CD4-positive, CD25-positive, alpha-beta regulatory T cell (primary cell): ENCODE measurements at places on chromosomes 2 and 18. TPM values are rescaled to one million over a fixed set of nuclear protein-coding genes. Genes with fewer than 3 reads are reported as not detected.

DNA sequence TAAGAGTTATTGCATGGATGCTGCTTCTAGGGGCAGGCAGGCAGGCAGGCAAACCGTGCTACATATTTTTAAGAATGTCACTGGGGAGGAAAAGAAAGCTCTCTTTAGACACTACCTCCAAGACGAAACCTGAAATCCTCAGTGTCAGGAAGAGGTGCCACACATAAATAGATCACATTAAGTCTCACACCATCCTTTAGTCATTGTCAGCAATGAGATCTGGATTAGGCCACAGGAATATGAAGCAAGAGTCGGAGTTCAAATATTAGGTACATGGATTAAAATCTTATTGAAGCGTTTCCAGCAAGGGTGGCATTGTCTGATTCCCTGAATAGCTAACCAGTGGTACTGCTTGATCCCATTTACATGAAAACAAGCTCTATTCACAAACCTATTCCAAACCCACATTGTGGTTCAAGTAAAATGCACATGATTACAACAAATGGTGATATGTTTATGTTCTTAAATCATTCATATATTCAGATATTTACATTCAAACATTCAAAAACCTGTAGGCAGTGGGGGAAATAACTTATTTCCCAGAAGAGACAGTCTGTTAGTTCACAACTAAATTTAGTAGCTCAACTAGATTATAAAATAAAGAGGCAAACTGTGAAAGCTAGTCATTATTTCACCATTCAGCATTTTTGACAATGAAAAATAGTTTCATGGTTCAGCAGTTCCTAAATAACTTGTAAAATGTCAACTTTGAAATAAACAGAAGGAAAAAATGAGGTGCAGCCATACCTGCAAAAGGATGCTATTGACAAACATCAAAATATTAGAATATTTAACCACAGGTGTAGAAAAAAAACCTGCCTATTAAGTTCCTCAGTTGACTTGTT lies 195.4 kb upstream of the SIX3 start:
- no peak for DNase-seq

DNA sequence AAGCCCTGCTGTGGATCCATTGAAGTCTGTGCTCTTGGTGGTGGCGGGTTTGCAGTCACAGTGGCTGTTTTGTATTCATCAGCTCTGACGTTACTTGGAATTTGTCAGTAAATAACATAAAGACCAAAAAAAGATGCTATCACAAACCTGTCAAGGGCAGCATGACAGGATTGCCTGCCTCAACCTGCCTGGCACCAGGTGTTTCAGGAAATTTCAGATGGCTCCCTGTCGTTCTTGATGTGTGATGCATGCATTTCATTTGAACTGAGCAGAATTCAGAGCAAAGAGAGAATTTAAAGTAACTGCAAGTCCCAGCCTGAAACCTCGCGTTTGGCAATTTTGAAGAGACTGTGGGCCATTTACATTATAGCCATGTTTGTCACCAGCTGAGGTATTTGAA lies 50.3 kb upstream of the EPC2 start:
- DNase-seq, result no peak

GRCh38 chr18:56038171-56039030 lies 450.4 kb upstream of the TCF4 start:
- DNase-seq, result no peak

Gene GYPC
- polyA plus RNA-seq, result 210 TPM

GRCh38 chr2:45951025-45951727 lies 299.7 kb downstream of the PRKCE start:
- no peak for DNase-seq

DNA sequence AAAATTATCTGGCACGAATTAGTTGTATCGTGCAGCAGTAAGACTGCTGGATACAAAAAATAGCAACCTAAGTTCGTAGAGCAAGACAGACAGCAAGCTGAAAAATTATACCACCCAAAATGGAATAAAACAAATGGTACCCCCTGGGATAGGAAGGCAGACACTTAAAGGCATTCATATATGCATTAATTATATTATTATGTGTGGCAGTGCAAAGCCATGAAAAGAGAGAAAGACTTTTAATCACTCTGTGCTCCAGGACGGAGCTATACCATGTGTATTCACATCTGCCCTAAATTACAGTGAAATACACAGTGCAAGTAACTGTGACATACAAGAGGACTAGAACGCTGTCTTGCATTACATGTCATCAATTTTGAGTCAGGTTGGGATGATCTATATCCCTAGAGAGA lies 235.9 kb downstream of the GULP1 start:
- no peak for DNase-seq
